ENCODE measurements at places on chromosomes 4 and X. TPM values are rescaled to one million over a fixed set of nuclear protein-coding genes. Genes with fewer than 3 reads are reported as not detected.

The ITM2A gene
- total RNA-seq: 123 TPM

The HS3ST1 gene
- not detected for total RNA-seq

The ARX gene
- total RNA-seq: not detected

The FAM156B gene
- total RNA-seq: 8.8 TPM

The SEC24B gene
- 40.6 TPM for total RNA-seq

The FLNA gene
- total RNA-seq: 1,333 TPM

The UGT2B10 gene
- not detected for total RNA-seq

The NAA11 gene
- total RNA-seq: not detected

The POU3F4 gene
- total RNA-seq: not detected

The PNMA3 gene
- 2.4 TPM for total RNA-seq

The ADGRG4 gene
- total RNA-seq: not detected

The C4orf36 gene
- total RNA-seq: not detected

The XPNPEP2 gene
- total RNA-seq: 0.24 TPM

The APLN gene
- not detected for total RNA-seq

The SLIT2 gene
- not detected for total RNA-seq

The MAGEB10 gene
- not detected for total RNA-seq

The CRMP1 gene
- not detected for total RNA-seq

The CT45A3 gene
- not detected for total RNA-seq

The CSN1S1 gene
- total RNA-seq: not detected

The GATA1 gene
- not detected for total RNA-seq

The XAGE1A gene
- not detected for total RNA-seq

The ETNPPL gene
- total RNA-seq: not detected

The RAB33A gene
- 9.7 TPM for total RNA-seq

The EGF gene
- not detected for total RNA-seq

The TAF7L gene
- total RNA-seq: not detected

The ATP2B3 gene
- total RNA-seq: not detected

The TIMM17B gene
- total RNA-seq: 37.6 TPM

The FGG gene
- total RNA-seq: not detected

The TMSB15A gene
- not detected for total RNA-seq

The FMR1 gene
- 101 TPM for total RNA-seq

The SCML1 gene
- total RNA-seq: 52.2 TPM

The VGLL1 gene
- not detected for total RNA-seq

The ATP1B4 gene
- total RNA-seq: not detected

The CCKAR gene
- total RNA-seq: not detected

The LONRF3 gene
- 3.8 TPM for total RNA-seq

The GAB1 gene
- total RNA-seq: 1.5 TPM

The MAPK10 gene
- total RNA-seq: not detected

The EDA gene
- total RNA-seq: 2.4 TPM

All from CD8-positive, alpha-beta T cell (primary cell).